Stimulated activated CD8-positive, alpha-beta memory T cell treated with anti-CD3 and anti-CD28 coated beads, Interleukin-4, amount 100 ng/mL, for 1 hour (primary cell): ENCODE measurements at places on chromosomes 12 and 14.

DNA sequence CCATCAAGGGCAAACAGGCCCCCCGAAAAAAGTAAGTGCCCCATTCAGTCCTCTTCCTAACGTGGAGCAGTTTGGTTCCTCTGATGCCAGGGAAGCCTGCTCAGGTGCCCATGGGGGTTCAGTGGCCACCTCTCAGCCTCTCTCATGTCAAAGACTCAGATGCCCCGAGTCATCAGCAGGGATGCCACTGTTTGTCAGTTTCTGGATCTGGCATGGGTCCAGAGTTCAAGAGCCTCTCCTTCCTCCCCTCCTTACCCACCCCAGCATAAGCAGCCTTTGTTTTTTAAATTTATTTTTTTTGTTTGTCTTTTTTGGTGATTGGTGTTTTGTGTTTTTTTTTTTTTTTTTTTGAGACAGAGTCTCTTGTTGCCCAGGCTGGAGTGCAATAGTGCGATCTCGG, 11.3 kb downstream of the KMT5A start:
- no peak for DNase-seq

DNA sequence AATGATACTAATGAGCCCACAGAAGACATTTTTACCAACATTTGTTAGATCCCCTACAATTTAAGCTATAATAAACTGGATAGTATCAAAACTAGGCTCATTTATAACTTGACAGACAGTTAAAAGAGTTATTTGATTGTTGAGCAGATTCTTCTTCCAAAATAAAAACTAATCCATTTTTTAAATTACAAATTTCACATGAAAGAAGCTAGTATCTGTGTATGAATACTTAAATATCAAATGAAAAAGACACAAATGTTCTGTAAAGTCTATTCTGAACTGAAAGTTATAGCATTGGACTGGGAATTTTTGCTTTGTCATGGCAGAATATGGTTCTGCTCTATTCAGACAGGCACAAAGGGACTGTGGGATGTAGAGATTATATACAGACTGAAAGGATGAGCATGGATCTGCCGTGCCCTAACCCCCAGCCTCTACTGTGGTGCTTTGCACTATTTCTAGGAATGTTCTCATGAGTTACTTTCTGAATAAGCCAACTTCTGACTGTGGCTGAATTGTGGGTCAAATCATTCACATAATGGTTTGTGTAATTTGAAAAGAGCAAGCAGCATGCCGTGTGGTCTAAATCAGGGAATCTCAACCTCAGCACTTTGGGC, 352.7 kb downstream of the KCNH5 start:
- DNase-seq: no peak

- no peak for DNase-seq
Observed at GRCh38 chr14:99621948-99622347, 17.9 kb upstream of the CCDC85C start.

- no peak for DNase-seq
Observed at GRCh38 chr14:33062476-33062875, 123.8 kb downstream of the NPAS3 start.

- no peak for DNase-seq
Observed at GRCh38 chr12:78383414-78383813, 481.2 kb upstream of the SYT1 start.

DNA sequence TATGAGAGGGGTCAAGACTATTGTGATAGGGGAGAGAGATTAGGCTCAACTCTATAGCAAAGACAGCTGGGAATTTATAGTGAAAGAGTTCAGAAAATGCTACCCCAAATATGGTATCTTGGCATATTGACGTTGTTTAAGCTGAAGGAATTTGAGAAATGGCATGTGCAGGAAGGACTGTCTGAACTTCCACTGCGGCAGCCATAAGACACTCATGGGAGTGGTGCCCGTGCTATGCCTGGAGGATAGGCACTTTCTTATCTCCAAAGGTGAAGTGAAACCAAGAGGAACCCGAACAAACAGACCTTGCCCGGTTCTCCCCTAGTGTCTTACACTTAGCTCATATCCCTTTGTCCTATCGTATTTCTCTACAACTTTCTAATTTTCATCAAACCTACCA, 390.3 kb downstream of the TMTC2 start:
- DNase-seq: no peak

- no peak for DNase-seq
Observed at GRCh38 chr12:132413931-132414588, 75.9 kb upstream of the FBRSL1 start.

DNA sequence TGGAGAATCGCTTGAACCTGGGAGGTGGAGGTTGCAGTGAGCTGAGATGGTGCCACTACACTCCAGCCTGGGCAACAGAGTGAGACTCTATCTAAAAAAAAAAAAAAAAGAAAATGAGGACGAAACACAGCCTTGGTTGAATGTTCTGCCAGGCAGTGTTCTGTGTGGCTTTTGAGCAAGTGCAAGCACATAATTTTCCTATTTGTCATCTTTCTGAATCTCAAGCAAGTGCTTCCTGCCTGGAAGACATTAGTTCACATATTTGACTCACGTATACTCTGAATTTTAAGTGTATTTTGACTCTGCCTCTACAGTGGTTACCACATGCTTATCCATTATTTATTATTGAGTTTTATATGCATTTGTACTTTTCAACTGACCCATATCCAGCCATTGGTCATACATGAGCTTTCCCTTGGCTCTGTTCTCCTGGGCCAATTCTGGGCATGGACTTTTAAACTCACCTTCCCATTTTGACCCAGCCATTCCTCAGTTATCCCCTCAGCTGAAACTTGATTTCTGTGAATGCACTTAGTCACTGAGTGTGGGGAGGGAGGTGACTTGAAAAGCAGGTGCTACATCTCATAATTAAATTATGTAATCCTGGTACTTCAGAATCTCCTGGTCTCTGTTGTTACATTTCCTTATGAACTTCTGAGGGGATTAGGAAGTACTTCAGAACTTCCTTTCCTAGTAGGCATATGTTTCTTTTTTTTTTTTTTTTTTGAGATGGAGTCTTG, 8.1 kb downstream of the OR10G2 start:
- DNase-seq: no peak
